OCI-LY7 (cell line): ENCODE measurements at places on chromosomes 2 and 18. TPM values are rescaled to one million over a fixed set of nuclear protein-coding genes. Genes with fewer than 3 reads are reported as not detected.

GRCh38 chr2:225402210-225402776, 2.8 kb downstream of the NYAP2 start:
- no peak for DNase-seq

- peak; percentile 39 for DNase-seq
Measured at GRCh38 chr2:68828887-68829708, 42.1 kb downstream of the BMP10 start.

- DNase-seq = no peak
Measured at GRCh38 chr2:203191961-203192360, 46.9 kb upstream of the CYP20A1 start.

The PLGLB2 gene
- 1.9 and 2.0 TPM in 2 replicates for total RNA-seq

DNA sequence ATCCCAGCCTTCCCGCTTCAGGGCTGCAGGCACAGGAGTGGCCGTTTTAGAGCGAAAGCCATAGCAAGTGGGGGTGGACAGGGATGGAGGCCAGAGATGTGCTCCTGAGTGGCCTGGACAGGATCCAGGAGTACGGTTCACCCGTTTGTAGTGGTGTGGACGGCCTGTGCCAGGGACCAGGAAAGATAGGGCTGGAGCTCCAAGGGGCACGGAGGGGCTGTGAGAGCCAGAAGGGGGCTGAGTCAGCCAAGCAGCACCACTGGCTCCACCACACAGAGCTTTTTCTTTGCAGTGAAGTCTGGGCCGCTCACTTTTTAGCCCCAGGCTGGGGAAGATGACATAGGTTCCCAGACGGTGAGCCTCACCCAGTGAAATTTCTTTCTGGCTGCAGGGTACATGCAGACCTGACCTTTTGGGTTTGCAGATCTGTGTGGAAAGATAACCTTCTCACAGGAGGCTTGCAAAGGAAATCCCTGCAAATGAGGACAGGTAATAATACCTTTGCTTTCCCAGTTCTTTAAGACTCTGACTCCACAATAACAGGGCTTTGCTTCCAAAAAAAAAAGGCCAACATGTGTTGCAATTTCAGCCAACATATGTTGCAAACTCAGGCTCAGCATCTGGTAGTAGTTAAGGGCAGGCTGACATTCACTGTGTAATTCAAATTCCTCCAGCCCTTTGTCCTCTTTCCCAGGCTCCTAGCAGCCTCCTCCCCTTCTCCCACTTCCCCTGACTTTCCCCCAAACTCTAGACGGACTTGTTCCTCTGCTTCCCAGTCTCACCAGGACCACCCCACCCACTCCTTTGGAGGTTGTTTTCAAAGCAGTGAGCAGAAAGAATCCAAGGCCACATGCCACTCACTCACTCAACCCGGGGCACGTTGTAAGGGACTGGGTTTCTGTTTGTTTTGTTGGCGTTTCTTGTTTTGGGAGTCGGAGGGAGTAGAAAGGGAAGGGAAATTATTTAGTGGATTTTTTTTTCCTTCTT, 20.3 kb upstream of the LAPTM4A start:
- DNase-seq = no peak

DNA sequence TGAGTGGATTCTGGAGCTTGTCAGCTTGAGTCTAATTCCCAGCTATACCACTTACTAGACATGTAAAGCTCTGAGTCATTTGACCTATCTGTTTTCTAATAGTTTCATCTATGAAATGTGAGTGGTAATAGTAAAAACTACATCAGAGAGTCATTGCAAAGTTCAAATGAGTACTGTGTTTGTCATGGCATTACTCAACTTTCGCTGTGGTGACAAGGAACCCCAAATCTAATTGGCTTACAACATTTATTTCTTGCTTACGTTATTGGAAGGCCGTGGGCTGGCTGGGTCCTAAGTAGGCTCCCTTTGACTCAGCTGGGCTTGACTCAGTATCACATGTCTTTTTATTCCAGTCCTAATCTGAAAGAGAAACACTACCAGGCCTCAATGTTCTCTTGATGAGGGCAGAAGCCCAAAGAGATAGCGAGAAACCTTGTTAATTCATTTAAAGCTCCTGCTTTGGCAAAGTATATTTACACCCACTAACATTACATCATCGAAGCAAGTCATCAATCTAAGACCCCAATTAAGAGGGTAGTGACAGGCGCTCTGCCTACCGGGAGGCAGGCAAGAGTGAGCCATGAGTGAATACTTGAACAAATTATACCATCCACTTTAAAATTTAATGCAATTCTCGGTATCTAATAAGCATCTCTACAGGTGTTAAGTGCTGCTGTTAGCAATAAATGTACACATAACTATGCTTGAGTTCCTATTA, 431.8 kb upstream of the SPHKAP start:
- no peak for DNase-seq

DNA sequence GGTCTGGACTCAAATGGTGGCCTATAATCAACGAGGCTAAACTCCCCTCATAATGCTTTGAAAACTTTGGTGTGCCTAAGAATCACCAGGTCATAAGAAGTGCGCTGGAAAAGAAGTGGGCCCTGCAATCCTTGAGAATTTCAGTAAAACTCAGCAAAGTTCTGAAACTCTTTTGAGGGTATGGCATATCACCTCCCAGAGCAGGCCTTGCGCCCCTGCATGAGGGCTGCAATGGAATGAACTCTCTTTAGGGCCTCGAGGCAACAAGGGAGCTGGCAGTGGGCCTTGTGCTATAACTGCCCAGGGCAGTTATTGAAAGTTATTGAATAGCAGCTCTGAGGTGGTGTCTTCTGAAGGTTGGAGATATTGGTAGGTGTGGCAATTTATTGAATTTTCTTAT, 34.5 kb upstream of the AFF3 start:
- no peak for DNase-seq

DNA sequence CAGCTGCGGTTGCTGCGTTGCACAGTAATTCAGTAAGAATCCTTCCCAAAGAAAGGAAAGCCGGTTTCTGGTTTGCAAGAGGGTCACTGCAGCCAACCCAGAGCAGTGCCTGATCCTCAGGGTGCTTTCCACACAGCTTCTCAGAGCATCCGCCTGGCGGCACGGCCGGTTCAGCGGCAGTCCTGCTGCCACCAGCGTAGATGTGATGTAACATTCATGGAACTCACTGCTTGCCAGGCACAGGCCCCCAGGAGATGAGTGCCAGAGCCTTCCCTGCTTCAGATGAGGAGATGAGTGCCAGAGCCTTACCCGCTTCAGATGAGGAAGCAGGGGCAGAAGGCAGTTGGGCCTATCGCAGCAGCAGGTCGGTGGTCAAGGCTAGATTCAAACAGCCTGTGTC, 230.2 kb downstream of the GBX2 start:
- DNase-seq = no peak

DNA sequence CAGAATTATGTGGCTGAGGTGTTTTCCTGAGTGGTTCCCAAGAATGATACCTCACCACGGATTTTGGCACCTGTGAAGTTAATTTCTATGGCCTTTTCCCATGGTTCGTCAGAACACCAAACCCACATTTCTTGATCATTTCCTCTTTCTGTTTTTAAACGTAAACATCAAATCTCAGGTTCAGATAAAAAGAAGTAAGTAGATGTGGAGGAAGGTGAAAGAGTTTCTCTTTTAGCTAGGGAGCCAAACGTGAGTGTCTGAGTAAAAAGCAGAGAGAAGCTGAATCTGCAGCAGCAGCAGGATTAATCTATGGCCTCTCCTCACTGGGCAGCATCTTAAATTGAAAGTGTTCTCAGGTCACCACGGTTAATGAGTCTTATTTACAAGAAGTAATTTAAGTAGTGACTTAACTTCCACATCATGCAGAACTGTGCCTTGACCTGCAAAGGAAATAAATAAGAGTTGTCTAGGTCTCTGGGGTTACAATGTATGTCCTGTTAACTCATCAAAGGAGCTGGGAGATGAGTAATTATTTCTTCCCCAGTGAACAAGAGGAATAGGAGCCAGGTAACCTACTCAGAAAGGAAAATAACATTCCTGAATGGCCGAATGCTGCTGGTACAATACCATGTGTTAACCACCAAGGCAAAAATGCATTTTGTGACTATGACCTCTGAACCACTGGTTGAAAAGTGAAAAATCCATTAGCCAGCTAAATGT, 139.6 kb upstream of the NETO1 start:
- DNase-seq = no peak

The GALNT14 gene
- total RNA-seq = 20.1 and 25.6 TPM in 2 replicates

The COLEC11 gene
- total RNA-seq = 1.1 and 1.7 TPM in 2 replicates
